ENCODE measurements at places on chromosomes 16 and 17.

GRCh38 chr17:17186551-17187505 is 19.3 kb downstream of the PLD6 start:
- DNase-seq: no peak

DNA sequence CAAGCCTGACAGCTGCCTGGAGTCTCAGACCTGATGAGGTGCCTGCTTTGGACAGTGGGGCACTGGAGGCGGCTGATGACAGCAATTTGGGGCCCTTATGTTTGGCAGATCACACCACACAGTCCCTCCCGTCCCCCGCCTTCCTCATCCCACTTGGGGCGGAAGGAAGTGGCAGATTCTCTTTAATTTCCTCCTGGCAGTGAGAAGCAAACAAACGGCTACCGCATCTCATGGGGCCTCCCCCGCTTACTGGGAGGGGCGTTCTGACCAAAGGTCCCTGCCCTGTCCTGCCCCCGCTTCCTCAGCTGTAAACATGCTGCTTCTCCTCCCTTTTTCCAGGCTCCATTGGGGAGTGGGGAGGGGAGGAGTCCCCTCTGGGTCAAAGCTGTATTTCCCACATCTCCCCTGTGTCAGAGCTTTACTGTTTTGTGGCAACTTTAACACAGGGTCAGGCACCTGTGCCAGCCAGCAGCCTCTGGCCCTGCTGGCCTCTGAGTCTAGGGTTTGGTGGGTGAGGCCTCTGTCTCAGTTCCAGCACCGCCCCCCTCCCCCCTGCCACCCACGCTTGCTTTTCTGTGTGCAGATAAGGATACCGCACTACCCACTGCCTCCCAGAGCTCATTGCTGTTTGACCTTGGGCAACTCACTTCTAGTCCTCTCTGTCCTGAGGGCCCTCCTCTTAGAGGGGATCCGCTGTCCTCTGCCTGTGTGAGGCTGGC is 5.4 kb upstream of the NFATC3 start:
- peak; percentile 97 for DNase-seq

DNA sequence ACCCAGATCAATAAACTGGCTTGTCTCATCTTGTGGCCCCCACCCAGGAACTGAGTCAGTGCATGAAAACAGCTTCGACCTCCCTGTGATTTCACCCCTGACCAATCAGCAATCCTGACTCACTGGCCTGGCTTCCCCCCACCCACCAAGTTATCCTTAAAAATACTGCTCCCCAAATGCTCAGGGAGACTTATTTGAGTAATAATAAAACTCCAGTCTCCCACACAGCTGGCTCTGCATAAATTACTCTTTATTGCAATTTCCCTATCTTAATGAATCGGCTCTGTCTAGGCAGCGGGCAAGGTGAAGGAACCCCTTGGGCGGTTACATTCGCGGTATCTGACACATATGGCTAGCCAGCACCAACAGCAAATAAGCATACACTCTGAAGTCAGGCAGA is 9.8 kb upstream of the RABEP1 start:
- no peak for DNase-seq

- DNase-seq: no peak
Observed at GRCh38 chr16:59566446-59566845, 832.3 kb upstream of the GOT2 start.

DNA sequence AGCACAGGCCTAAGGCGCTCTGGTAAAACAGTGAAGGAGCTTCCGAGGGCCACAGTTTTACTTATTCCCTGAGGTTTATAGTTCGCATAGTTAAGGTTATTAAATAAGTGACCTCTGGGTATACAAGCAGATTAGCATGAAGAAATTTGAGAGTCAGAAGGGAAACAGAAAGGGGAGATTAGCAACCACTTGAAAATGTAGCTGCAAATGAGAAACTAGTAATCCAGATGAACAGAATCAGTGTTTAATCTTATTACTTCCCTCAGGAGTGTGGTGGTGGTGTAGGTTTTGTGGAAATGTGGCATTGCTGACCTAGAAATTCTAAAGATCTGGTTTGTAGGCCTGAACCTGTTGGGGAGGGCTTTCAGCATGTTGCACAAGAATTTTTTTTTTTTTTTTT is 130.4 kb downstream of the CCDC182 start:
- DNase-seq: no peak

GRCh38 chr16:68406458-68407152 is 41.7 kb downstream of the SMPD3 start:
- DNase-seq: no peak

DNA sequence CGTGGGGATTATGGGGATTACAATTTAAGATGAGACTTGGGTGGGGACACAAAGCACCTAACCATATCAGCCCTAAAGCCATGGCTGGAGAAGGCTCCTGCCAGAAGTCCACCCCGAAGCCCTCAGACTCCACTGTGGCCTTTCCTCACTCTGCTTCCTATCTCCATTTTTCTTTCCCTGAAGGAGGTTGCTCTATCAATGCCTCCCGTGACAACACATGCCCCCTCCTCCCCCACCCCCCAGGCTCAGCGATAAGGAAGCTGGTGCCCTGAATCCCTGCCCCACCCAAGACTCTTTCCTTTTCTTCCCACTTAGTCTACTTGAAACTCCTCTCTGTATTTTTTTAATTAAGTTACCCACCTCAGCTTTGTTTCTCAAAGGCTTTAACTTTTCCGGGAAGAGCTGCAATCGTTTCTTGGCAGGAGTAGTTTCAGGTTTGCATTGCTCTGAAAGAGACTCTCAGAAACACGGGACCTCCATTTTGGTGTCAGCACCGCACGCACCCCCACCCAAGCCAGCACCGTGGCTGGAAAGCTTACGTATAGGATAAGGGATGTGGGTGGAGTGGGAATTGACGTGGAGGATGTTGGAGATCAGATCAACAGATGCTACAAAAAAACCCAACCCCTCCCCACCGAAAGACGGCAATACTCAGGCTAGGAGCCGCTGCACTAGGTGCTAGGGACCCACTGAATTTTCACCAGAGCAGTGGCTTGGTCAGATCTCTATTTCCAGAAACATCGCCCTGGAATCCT is 15.2 kb upstream of the CA4 start:
- peak; percentile 55 for DNase-seq

DNA sequence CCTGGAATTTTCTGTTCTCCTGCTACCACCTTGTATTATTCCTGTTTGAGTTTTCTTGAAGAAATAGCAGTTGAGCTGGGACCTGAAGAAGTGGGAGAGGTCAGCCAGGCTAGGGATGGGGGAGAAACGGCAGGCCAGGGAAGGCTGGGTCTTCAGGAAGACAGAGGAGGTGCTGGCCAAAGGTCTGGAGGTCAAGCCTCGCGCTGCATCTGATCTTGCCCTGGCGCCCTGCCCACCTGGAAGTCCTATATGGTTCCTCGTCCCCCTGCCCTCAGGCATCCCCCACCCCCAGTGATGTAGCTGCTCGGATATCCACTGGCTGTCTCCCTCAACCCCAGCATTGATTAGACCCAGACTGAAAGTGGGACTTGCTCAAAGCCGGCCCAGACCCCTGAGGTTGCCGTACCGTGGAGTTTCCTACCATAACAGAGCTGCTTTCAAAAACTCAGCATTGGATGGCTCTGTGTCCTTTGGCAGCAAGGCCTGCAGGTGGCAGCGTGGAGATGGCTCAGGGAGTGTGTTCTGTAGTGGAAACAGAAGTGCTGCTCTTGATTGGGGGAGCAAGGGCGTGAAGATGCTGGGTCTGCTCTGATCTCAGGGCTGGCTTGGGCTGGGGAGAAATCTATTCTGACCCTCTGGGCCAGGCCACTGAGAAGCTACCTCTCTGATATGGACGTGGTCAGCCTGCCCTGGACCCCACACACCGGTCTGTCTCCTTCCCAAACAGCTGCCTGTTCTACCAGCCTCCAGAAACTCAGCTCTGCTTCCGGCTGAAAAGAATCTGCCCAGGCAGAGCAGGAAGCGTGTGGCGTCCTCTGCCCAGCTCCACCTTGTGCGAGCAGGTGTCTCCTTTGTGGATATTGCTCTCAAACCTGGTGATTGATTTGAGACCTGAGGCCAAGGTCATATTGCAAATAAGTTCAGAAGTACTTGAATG is 107.0 kb upstream of the CACNG5 start:
- DNase-seq: peak; percentile 73

DNA sequence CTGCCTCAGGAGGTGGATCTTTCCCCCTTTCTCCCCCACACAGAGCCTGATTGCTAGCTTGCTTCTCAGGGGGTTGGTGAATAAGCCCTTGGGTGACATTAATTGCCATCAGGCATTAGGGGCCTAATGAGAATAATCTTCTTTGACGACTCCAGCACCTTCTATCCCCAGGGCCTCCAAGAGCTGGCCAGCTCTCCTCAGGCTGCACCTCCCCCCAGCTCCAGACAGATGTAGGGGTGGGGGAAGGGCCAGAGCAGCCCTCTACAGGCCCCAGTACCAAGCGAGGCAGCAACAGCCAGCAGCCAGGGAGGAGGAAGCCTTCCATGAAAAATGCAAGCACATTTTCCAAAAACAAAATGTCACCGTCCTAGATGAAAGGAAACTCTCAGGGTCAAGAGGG is 1.4 kb upstream of the TMEM132E start:
- no peak for DNase-seq

- DNase-seq: no peak
Observed at GRCh38 chr16:79844603-79845002, 244.1 kb upstream of the MAF start.

GRCh38 chr16:73213732-73214455 is 166.0 kb upstream of the ZFHX3 start:
- DNase-seq: no peak

DNA sequence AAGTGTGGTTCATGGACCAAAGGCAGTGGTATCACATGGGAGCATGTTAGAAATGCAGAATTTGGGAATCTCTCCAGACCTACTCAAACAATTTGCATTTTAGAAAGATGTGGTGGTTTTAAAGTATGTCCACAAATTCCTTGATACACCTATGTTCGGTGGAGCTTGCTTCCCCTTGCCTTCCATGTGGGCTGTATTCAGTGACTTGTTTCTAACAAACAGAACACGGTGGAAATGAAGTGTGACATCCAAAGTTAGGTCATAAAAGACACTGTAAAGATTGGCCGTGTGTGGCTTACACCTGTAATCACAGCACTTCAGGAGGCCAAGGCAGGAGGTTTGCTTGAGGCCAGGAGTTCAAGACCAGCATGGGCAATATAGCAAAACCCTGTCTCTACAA is 16.7 kb downstream of the COQ7 start:
- DNase-seq: no peak

- peak; percentile 63 for DNase-seq
Observed at GRCh38 chr16:29900102-29900887, at the start of gene ASPHD1. Gene ASPHD1 (plus strand): TSS chr16:29900488. CDS start chr16:29900972, 484 bp downstream.

DNA sequence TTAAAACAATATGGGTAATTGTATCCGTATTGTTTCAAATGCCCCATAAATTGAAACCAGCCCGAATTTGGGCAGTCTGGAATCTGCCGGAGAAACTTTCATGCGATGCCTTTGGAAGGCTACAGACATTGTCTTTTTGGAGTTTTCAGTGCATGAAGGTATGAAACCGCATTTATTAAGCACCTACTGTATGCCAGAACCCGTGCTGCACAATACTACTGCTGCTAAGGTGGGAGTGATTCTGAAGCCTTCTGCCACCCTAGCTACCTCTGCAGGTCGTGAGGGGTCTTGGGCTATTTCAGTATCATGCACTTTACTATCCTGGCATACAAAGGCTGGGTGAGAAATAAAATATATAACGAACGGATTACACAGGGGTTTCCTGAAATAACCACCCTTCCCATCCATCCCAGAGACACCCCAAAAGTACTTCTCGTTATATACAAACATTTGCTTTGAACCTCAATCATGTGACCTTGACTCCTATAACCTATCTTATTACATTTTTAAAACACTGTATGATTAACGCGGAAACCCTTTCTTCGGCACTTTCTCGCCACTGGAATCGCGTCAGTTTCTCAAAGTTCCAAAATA is 1.0 kb upstream of the MSI2 start:
- DNase-seq: peak; percentile 27

- no peak for DNase-seq
Observed at GRCh38 chr17:38800237-38800760, 943 bp upstream of the PIP4K2B start.

GRCh38 chr17:44807817-44808155 is 22.3 kb downstream of the GJC1 start:
- no peak for DNase-seq

- no peak for DNase-seq
Observed at GRCh38 chr17:30981531-30982519, 11.0 kb downstream of the RNF135 start.

GRCh38 chr16:77985111-77985510 is 37.2 kb upstream of the CLEC3A start:
- no peak for DNase-seq

DNA sequence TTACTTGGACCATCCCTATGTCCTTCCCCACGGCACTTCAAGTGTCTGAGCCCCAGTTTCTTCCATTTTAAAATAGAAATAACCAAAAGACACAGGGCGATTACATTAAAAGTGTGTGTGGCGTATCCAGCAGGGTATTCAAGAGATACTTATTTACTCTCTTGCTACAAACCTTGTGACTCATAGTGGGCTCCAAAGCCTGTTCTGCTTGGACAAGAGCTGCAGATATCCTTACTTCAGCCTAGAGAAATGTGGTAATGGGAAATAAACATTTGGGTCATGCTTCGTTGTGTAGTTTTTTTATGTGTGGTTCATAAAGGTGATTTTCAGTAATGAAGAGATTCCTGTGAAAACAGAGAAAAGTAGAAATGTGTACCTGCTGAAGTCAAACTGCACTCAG is 288.9 kb upstream of the CDH11 start:
- no peak for DNase-seq

DNA sequence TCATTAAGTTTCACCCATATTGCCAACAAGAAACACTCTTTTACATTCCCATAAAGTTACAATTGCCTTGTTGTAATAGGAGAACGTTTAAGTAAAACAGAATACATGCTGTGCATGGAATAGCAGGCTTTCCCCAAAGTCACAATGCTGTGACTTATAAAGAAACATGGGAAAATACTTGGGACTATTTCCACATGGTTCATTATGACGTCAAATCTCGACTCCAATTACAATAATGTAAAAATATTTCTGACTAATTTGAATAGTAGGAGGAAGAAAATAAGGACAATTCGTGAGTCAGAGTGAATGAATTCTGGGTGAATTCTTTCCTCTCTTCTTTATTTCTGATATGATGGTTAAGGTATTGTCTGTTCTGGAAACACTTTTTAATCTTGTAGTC is 52.8 kb downstream of the CDH11 start:
- DNase-seq: no peak

GRCh38 chr16:85986931-85987749 is 88.2 kb downstream of the IRF8 start:
- peak; percentile 45 for DNase-seq

DNA sequence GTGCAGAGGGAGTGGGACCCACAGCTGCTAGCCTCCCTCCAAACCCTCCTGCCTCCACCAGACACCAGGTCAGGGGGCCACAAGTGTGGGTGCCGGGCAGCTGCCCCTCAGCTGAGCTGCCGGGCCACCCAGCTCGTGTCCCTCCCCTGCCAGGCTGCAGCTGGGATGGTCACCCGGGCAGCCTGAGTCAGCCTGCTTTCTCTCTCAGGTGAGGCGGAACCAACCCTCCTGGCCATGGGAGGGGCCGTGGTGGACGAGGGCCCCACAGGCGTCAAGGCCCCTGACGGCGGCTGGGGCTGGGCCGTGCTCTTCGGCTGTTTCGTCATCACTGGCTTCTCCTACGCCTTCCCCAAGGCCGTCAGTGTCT is 6.9 kb downstream of the SLC16A3 start:
- no peak for DNase-seq
